ENCODE measurements at places on chromosomes 4 and X. TPM values are rescaled to one million over a fixed set of nuclear protein-coding genes. Genes with fewer than 3 reads are reported as not detected.
A peak's percentile ranks its signal among the peaks of the same experiment; 100 is the strongest.

STAG2 gene
- 77.4 TPM for total RNA-seq

CXXC4 gene
- 40.8 TPM for total RNA-seq

NXT2 gene
- 23.5 TPM for total RNA-seq

STBD1 gene
- 1.9 TPM for total RNA-seq

DNA sequence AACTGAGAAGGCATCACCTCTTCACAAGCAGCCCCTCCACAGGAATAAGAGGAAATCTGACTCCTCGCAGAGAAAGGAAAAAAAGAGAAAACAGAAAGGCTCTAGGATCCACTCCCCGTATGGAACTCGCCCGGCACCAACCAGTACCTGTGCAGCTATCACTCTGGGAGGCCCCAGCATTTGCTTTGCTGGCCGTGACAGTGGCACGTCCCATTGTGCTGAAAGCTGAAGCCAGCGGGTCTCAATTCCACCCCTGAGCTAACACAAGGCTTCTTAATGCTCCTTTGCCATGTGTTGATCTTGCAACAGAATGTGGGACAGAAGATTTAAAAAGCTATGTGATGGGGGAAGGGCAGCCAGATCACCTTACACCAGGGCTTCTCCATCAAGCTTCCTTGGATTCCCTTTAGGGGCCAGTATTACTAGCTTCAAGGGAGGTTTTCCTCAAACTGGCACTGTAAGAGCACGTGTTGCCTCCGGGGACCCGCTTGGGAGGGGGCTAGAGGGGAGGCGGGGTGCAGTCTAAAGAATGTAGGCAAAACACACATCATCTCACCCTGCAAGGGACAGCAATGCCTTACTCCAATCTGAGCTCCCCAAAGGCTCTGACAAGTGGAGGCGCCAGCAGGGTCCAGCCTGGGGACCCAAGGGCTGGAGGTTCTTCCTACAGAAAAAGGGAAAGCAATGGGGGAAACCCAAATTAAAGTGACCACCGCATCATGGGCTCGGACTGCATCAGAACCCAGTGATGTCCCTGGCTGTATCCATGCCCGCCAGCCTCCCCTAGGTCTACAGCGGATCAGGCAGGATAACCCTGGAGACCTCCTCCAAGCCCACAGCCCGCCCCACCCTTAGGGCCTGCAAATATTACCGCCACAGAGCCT is 1.2 kb downstream of the USP46 start:
- peak overlapping the region; percentile 76 for H3K4me3 ChIP-seq
- H3K27me3 ChIP-seq, result no peaks in the 10 kb centered on the region
- H3K36me3 ChIP-seq, result peaks cover 9% of the 10 kb centered on the region

- no peaks in the 10 kb centered on the region for H3K4me1 ChIP-seq
- no peak for DNase-seq
- H3K27me3 ChIP-seq, result no peaks in the 10 kb centered on the region
- H3K4me3 ChIP-seq, result no peak overlapping the region
Observed at GRCh38 chr4:169745291-169745690, 12.5 kb downstream of the HPF1 start.

DNA sequence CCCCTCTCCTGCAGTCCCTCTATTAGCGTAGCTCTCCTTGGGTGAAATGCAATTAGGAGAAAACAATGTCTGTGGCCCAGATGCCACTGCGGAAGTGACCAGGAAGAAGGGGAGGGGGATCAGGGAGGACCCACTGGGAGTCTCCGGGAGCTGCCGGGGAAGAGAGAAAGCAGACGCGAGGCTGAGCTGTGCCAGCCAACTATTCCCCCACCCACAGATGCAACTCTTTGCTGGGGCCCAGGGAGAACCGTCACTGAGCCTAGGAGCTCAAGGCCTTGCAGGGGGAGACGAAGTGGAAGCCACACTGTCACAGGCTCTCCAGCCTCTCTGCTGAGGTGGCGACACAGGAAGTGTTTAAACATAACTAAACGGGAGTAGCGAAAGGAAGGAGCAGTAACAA is 149.2 kb downstream of the BCOR start:
- no peak for DNase-seq
- H3K36me3 ChIP-seq, result no peaks in the 10 kb centered on the region
- peak overlapping the region; percentile 81 for H3K27ac ChIP-seq
- peaks cover 6% of the 10 kb centered on the region for H3K4me1 ChIP-seq
- H3K27me3 ChIP-seq, result peaks cover 3% of the 10 kb centered on the region
- no peak overlapping the region for H3K4me3 ChIP-seq

- no peak overlapping the region for H3K4me3 ChIP-seq
- H3K27me3 ChIP-seq, result no peaks in the 10 kb centered on the region
- no peaks in the 10 kb centered on the region for H3K4me1 ChIP-seq
- H3K27ac ChIP-seq, result no peak overlapping the region
Observed at GRCh38 chr4:170758988-170759387, 669.2 kb upstream of the AADAT start.

DNA sequence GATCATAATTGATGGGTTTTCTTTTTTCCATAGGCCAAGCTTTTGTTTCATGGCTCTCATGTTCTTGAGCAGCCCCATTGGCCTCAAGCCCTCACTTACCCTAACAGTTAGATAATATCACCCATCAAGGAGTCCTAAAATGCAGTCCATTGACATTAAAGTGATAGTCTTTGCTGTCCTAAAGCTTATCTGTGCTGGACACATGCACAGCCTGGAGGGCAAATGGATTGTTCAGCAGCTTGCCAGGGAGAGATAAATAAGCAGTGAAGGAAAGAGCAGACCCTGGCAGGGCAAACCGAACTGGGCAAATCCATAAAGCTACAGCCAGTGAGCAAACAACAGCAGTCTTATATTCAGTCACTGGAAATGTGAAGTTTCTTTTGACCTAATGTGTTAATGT is 199.6 kb upstream of the MID1 start:
- no peaks in the 10 kb centered on the region for H3K27me3 ChIP-seq

DNA sequence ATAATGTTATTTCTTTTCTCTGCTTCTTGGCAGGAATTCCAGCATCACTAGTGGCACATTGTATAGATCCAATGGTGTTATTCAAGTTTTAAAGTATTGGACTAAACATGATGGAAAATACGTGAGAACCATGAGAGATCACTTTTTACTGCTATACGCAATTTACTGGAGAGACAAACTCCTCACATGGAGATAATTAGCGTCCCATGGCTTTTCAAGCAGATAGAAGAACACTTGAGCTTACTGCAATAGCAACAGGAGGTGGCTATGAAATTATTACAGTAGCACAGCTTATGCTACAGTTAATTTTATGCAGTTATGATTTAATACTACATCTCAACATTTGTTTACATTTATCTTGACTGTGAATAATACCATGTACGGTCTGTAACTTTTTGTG is 11.9 kb upstream of the TMEM185A start:
- no peak overlapping the region for H3K4me3 ChIP-seq
- H3K27me3 ChIP-seq, result peaks cover 13% of the 10 kb centered on the region
- no peaks in the 10 kb centered on the region for H3K36me3 ChIP-seq
- H3K27ac ChIP-seq, result no peak overlapping the region
- no peak for DNase-seq

- H3K27ac ChIP-seq, result no peak overlapping the region
- H3K27me3 ChIP-seq, result no peaks in the 10 kb centered on the region
- H3K36me3 ChIP-seq, result peaks cover 1% of the 10 kb centered on the region
- no peak overlapping the region for H3K4me3 ChIP-seq
- no peak for DNase-seq
Observed at GRCh38 chrX:73930300-73930699, 367.3 kb downstream of the CHIC1 start.

- no peaks in the 10 kb centered on the region for H3K4me1 ChIP-seq
- no peaks in the 10 kb centered on the region for H3K36me3 ChIP-seq
- DNase-seq, result no peak
- H3K27me3 ChIP-seq, result no peaks in the 10 kb centered on the region
- H3K4me3 ChIP-seq, result no peak overlapping the region
Observed at GRCh38 chr4:29972121-29972520, 748.0 kb upstream of the PCDH7 start.

DNA sequence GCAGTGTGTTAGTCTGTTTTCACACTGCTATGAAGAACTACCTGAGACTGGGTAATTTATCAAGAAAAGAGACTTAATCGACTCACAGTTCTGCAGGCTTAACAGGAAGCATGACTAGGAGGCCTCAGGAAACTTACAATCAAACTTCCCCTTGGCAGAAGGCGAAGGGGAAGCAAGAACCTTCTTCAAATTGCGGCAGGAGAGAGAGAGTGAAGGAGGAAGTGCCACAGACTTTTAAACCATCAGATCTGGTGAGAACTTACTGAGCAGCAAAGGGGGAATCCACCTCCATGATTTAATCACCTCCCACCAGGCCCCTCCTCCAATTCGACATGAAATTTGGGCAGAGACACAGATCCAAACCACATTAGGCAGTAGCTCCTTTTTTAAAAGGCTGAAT is 59.2 kb upstream of the LEF1 start:
- no peaks in the 10 kb centered on the region for H3K27me3 ChIP-seq
- H3K27ac ChIP-seq, result no peak overlapping the region
- no peak overlapping the region for H3K4me3 ChIP-seq
- H3K4me1 ChIP-seq, result no peaks in the 10 kb centered on the region
- no peaks in the 10 kb centered on the region for H3K36me3 ChIP-seq
- DNase-seq, result no peak

- no peaks in the 10 kb centered on the region for H3K36me3 ChIP-seq
- H3K4me1 ChIP-seq, result peaks cover 1% of the 10 kb centered on the region
- H3K4me3 ChIP-seq, result no peak overlapping the region
- H3K27me3 ChIP-seq, result no peaks in the 10 kb centered on the region
Observed at GRCh38 chr4:142480244-142480643, 365.9 kb downstream of the INPP4B start.

GRCh38 chr4:31054295-31054694 is 334.1 kb downstream of the PCDH7 start:
- H3K36me3 ChIP-seq, result no peaks in the 10 kb centered on the region
- H3K4me3 ChIP-seq, result no peak overlapping the region
- no peaks in the 10 kb centered on the region for H3K27me3 ChIP-seq
- no peak overlapping the region for H3K27ac ChIP-seq
- no peak for DNase-seq

- H3K4me3 ChIP-seq, result no peak overlapping the region
- peak overlapping the region; percentile 62 for H3K27ac ChIP-seq
- H3K36me3 ChIP-seq, result peaks cover 6% of the 10 kb centered on the region
- H3K4me1 ChIP-seq, result peaks cover 23% of the 10 kb centered on the region
- DNase-seq, result no peak
Observed at GRCh38 chr4:87100168-87100567, 120.2 kb downstream of the KLHL8 start.
